ENCODE measurements at places on chromosomes 2 and 18.

DNA sequence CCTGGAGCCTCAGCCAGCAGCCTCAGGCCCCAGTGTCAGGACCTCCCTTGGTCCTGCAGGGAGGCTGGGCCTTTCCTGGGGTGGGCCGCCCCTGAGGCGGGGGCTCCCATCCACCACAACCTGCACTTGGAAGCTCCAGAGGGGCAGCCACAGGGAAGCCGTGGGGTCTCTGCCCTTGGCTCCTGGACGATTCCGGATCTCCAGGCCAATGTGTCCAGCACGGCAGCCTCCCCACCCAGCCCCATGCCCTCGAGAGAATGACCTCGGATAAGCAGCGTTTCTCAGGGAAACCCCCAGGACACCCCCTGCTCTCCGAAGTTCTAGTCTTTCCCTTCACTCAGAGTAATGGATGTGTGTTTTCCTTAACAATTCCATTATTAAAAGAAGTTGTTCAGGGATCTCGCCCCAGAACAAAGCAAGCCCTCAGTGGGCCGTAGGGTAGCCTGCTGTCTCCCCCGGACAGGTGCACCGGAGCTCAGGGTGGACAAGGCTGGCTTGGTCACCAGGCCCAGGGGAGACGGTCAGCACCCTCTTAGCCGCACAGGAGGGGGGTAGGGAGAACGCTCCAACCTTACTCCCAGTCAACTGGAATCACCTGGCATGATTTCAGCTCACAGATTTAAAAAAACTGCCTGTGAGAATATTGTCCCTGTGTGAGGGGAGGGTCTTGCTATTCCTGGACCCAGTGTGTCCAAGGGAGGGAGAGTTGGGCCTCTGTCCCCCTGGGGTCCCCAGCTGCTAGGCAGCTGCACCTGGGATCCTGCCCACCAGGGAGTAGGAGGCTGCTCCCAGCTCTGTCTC, 72.2 kb upstream of the OTOS start:
- no peak for DNase-seq

DNA sequence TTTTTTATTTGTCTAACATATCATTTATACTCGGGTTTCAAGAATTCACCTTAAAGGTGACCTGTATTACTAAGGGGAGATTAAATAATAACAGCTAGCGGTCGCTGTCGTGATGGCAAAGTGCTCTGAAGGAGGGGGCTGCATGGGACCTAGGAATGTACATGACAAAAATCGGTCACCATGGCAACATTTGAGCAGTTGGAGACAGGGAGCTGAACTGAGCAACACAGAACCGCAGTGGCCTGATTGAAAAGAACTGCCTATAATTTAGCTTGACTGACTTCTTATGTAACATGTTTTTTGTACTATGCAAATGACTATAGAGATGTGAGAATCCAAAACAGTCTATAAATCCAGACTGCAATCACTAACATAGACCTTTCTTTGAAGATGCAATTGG, 34.3 kb upstream of the EPHA4 start:
- no peak for DNase-seq

- DNase-seq = no peak
Observed at GRCh38 chr2:102622646-102623045, 3.3 kb downstream of the SLC9A2 start.

GRCh38 chr2:38601463-38602135, 1.1 kb downstream of the HNRNPLL start:
- no peak for DNase-seq

- no peak for DNase-seq
Observed at GRCh38 chr18:60722742-60723141, 350.2 kb upstream of the MC4R start.
